ENCODE measurements at places on chromosomes 7 and 10. TPM values are rescaled to one million over a fixed set of nuclear protein-coding genes. Genes with fewer than 3 reads are reported as not detected.

DNA sequence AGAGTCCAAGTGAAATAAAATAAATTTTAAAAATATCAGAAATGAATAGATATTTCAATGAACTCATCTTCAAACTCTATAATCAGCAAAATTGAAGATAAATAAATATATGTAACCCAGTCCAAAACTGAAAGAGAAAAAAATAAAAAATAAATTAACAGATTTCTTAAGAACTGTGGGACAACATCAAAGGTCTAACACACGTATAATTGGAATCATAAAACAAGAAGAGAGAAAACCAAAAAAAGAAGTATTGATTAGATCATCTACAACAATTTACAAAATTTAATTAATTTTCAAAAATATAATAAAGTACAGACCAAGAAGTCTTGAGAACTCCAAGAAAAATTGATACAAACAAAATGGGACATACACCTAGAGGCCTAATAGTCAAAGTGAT lies 625.8 kb upstream of the SORCS1 start:
- H3K27ac ChIP-seq, result no peak overlapping the region
- H3K27me3 ChIP-seq, result no peaks in the 10 kb centered on the region
- no peak overlapping the region for H3K4me3 ChIP-seq
- H3K36me3 ChIP-seq, result no peaks in the 10 kb centered on the region
- DNase-seq, result no peak

- H3K27ac ChIP-seq, result no peak overlapping the region
- H3K27me3 ChIP-seq, result no peaks in the 10 kb centered on the region
- no peak overlapping the region for H3K4me3 ChIP-seq
- DNase-seq, result peak; percentile 51
- peaks cover 50% of the 10 kb centered on the region for H3K4me1 ChIP-seq
- no peaks in the 10 kb centered on the region for H3K36me3 ChIP-seq
These were observed 3.5 kb upstream of the ADIRF start for GRCh38 chr10:86964847-86965190.

DNA sequence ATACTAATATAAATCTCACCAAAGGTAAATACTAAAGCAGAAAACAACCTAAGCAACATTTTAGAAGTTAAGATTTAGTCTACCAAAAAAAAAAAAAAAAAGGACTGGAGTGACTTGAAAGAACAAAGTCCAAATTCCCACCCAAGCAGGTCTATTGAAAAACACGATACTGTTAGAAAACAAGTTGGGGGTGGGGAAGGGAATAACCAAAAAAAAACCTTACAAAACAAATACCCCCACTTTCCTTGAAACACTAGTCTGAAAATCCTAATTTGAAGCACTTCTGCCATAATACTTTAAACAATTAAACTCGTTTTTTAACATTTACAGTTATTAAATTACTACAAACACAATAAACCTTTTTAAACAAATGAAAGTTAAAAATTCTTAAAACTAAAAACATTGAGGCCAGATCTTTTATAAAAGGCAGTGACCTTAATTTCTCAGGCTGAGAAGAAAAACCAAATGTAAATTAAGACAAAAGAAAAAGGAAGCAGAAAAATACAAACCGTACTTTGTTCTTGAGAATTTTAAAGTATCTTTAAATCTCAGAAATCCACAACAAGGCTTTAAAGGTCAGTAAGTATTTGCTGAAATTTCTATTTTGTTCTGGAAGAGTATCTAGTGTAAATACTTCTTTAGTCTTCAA lies 135.1 kb downstream of the NRBF2 start:
- peaks cover 33% of the 10 kb centered on the region for H3K4me1 ChIP-seq
- peak overlapping the region; percentile 95 for H3K27ac ChIP-seq
- DNase-seq, result no peak
- peak overlapping the region; percentile 68 for H3K4me3 ChIP-seq
- H3K27me3 ChIP-seq, result no peaks in the 10 kb centered on the region
- H3K36me3 ChIP-seq, result no peaks in the 10 kb centered on the region

The LRRC4 gene
- 10.1 TPM for total RNA-seq

DNA sequence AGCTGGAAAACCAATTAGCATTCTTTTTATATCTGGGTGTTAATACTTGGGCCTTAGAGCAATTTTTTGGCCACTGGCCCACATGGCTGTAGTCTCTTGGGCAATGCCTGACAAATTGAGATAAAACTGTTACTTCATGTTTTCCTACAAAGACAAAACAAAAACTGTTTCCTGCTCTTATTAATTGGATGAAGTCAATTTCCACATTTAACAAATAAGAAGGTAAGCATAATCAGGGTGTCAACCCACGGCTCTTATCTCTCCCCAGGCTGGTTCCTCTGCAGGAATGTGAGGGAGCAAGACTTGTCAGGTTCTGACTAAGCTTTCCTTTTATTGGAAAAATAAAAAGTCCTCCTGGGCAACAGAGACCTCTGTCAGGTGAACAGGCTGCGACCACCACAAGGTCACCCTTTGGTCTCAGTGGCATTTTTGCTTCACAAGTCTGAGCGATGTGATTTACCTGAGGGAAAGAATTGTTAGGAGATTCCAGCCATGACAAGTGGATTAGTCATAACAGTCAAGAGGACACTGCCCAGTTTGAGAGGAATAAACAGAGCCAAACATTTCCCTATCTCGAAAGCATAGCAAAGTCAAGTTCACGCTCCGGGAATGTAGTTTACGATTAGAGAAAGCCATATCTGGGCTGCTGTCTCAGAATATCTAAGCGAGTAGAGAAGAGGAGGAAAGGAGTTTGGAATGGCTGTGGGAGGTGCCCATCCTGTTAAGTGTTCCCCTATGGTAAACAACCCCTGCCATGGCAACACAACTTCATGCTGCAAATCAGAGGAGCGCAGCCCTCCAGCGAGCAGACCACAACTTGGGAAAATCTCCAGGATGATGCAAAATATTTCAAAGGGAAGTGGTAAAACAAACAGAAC lies 144.4 kb downstream of the TES start:
- peaks cover 12% of the 10 kb centered on the region for H3K4me1 ChIP-seq
- H3K4me3 ChIP-seq, result peak overlapping the region; percentile 5
- no peak overlapping the region for H3K27ac ChIP-seq
- H3K36me3 ChIP-seq, result no peaks in the 10 kb centered on the region

- no peaks in the 10 kb centered on the region for H3K36me3 ChIP-seq
- DNase-seq, result no peak
- no peak overlapping the region for H3K4me3 ChIP-seq
- no peaks in the 10 kb centered on the region for H3K27me3 ChIP-seq
These were observed 554.2 kb downstream of the PARD3 start for GRCh38 chr10:34260904-34261303.

GRCh38 chr7:71925663-71926062 lies 486.5 kb downstream of the CALN1 start:
- no peak overlapping the region for H3K4me3 ChIP-seq
- H3K27me3 ChIP-seq, result no peaks in the 10 kb centered on the region
- no peaks in the 10 kb centered on the region for H3K4me1 ChIP-seq
- DNase-seq, result no peak

GRCh38 chr10:78179886-78180705 lies 146.4 kb downstream of the RPS24 start:
- no peaks in the 10 kb centered on the region for H3K4me1 ChIP-seq
- H3K4me3 ChIP-seq, result no peak overlapping the region
- no peak for DNase-seq
- peaks cover 5% of the 10 kb centered on the region for H3K27me3 ChIP-seq

DNA sequence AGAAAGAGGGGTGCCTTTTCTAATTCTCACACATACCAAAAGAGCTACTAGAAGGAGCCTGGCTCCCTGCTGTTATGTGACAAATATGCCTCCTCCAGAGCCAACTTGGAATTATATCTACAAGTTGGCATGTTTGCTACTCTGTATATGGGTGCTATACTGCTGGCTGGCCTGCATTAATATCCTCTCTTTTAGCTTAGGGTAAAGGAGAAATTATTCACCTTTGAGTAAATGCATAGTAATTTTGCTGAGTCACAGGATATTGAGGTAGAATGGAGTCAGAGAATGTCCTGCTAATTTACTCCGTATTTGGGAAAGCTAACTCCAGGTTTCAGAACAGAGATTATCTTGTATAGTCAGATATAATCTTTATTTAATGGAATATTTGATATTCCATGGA lies 24.2 kb upstream of the LIPN start:
- H3K27ac ChIP-seq, result no peak overlapping the region
- DNase-seq, result no peak
- no peak overlapping the region for H3K4me3 ChIP-seq

DNA sequence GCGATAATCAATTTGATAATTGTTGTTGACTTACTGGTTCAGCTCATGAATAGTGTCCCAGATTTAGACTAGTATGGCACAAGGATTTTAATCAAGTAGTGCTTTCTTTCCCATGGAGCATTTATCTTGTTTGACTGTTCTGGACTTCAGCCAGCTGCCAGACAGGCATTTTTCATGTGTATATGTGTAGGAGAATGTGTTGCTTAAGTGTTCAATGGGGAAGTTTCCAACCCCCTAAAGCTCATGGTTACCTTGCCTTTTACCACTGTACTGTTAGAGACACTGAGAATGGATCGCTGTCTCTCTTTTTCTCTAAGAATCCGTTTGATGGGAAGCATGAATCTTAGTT lies 103.9 kb downstream of the LRRC4 start:
- H3K4me3 ChIP-seq, result no peak overlapping the region
- DNase-seq, result peak; percentile 62
- H3K27me3 ChIP-seq, result no peaks in the 10 kb centered on the region
- H3K4me1 ChIP-seq, result peaks cover 14% of the 10 kb centered on the region
- H3K27ac ChIP-seq, result no peak overlapping the region

GRCh38 chr10:133131734-133132472 lies 28.1 kb upstream of the KNDC1 start:
- no peaks in the 10 kb centered on the region for H3K36me3 ChIP-seq
- H3K4me3 ChIP-seq, result no peak overlapping the region
- no peaks in the 10 kb centered on the region for H3K27me3 ChIP-seq
- H3K27ac ChIP-seq, result no peak overlapping the region

DNA sequence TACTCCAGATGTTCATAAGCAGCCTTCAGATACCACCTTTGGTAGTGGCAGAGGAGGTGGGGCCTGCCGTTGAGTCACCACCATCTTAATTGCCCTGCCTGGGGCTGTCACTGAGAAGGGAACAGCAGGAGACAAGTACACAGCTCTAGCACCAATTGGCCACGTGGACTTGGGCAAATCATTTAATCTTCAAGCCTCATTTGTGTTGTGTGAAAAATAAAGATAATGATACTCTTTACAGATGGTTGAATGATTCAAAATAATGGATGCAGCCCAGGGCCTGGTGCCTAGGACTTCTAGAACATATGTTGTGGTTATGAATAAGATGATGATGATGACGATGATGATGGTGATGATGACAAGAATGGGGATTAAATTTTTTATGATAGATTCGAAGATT lies 111.9 kb upstream of the ADAM12 start:
- H3K36me3 ChIP-seq, result no peaks in the 10 kb centered on the region
- H3K4me1 ChIP-seq, result no peaks in the 10 kb centered on the region
- DNase-seq, result no peak
- no peak overlapping the region for H3K27ac ChIP-seq
- H3K4me3 ChIP-seq, result no peak overlapping the region

The PRLHR gene
- 23.3 TPM for total RNA-seq

The IFRD1 gene
- total RNA-seq, result 57.0 TPM

DNA sequence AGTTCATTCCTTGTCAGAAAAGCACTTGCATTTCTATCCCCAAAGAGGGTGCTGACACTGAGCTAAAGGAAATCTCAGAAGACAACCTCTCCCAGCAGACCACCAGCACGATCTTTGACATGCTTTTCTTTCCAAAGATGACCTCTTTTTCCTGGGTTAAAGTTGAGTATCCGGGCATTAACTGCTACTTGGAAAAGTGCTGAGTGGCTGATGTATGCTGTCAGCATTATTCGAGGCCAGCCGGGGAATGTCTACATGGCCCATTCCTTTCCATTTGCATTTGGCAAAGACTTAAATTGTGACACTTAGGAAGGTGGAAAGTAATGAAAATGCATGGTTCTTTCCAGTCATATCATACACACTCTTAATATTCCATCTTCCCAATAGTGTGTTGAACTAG lies 90.6 kb upstream of the SKAP2 start:
- no peaks in the 10 kb centered on the region for H3K4me1 ChIP-seq
- H3K36me3 ChIP-seq, result no peaks in the 10 kb centered on the region
- H3K27ac ChIP-seq, result no peak overlapping the region
- H3K4me3 ChIP-seq, result no peak overlapping the region

GRCh38 chr10:52571516-52572182 lies 200.9 kb downstream of the MBL2 start:
- DNase-seq, result no peak
- H3K4me3 ChIP-seq, result no peak overlapping the region
- H3K4me1 ChIP-seq, result no peaks in the 10 kb centered on the region
- no peaks in the 10 kb centered on the region for H3K36me3 ChIP-seq

The CFAP58 gene
- 0.47 TPM for total RNA-seq

DNA sequence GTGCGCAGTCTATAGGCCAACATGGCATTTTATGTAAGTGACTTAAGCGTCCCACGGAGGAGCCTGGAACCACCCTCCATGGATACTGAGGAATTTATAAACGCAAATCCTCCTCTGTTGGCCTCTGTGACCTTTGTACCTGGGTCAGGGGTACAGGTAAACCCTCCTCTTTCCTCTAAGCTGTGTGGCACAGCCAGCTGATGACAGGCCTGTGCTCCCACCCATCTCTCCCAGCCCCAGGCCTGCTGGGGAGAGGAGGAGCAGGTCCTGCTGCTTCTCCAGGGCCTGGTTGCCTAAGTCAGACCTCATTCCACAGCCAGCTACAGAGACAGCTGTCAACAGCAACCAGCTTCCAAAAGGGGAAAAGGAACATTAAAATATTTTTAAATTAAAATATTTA lies 5.0 kb downstream of the AVPI1 start:
- no peaks in the 10 kb centered on the region for H3K27me3 ChIP-seq
- peaks cover 12% of the 10 kb centered on the region for H3K36me3 ChIP-seq
- DNase-seq, result no peak
- no peak overlapping the region for H3K4me3 ChIP-seq
- peak overlapping the region; percentile 6 for H3K27ac ChIP-seq

The SLC29A3 gene
- total RNA-seq, result 3.6 TPM

DNA sequence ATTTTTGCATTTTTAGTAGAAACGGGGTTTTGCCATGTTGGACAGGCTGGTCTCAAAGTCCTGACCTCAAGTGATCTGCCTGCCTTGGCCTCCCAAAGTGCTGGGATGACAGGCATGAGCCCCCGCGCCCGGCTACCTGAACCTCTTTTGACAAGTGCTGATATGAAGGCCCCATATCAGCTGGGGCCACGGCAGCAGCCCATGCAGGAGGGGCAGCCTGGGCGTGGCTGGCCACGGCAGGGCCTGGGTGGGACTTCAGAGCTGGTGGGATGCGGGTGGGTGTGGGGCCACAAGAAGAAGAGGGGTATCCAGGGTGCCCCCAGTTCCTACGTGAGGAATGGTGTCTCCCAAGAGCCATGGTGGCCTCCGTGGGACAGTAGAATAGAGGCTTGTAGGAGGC lies 6.9 kb downstream of the LRRC27 start:
- H3K27me3 ChIP-seq, result no peaks in the 10 kb centered on the region
- H3K4me3 ChIP-seq, result no peak overlapping the region
- H3K4me1 ChIP-seq, result peaks cover 9% of the 10 kb centered on the region
- H3K27ac ChIP-seq, result no peak overlapping the region
- DNase-seq, result no peak

GRCh38 chr10:47438857-47439474 lies 44.9 kb downstream of the ANXA8 start:
- H3K27ac ChIP-seq, result no peak overlapping the region
- H3K4me3 ChIP-seq, result no peak overlapping the region
- H3K36me3 ChIP-seq, result no peaks in the 10 kb centered on the region
- no peaks in the 10 kb centered on the region for H3K4me1 ChIP-seq
- no peaks in the 10 kb centered on the region for H3K27me3 ChIP-seq

- H3K36me3 ChIP-seq, result no peaks in the 10 kb centered on the region
- H3K4me1 ChIP-seq, result peaks cover 53% of the 10 kb centered on the region
- H3K4me3 ChIP-seq, result no peak overlapping the region
- no peaks in the 10 kb centered on the region for H3K27me3 ChIP-seq
- H3K27ac ChIP-seq, result no peak overlapping the region
These were observed 9.7 kb downstream of the CREM start for GRCh38 chr10:35136263-35136815.
